T-helper 17 cell (primary cell): ENCODE measurements at places on chromosomes 4 and X.

GRCh38 chrX:16750136-16750535 lies 30.7 kb downstream of the SYAP1 start:
- no peak for DNase-seq

DNA sequence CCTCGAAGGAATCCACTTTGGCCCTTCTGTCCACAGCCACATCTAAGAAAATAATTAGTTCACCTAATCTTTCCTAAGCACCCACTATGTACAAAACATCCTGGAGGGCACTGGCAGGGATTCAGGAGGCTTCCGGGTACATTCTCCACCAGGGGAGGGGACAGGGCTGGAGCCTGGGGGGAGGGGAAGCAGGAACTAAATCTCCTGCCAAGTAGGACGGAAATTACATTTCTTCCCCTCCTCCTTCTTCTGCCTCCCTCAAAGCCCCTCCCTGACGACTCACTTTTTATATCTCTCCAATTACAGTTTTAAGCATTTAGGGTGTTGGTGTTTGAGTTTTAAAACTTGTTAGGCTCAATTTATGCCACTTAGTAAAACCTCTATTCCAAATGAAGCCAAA lies 203.1 kb downstream of the BCOR start:
- DNase-seq: no peak

- DNase-seq: no peak
Observed at GRCh38 chr4:159017323-159018026, 85.4 kb upstream of the RAPGEF2 start.

DNA sequence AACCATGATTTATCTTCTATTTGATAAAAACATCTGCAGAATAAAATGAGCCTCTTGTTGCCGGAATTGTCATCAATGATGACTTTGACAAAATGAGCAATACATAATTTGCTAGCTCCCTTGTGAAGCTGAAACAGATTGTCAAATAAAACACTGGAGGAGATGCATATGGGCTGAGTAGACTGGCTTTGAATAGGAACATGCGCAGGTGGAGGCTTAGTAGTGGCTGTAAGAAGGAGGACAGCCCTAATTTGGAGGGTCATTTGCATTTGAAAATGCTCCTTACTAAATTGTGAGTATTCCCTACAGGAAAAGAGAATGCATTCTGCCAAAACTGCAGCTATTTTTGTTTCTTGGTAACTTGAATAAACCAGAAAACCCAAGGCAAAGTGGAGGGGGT lies 329.1 kb downstream of the PPARGC1A start:
- DNase-seq: no peak

GRCh38 chr4:25760518-25761157 lies 102.2 kb downstream of the SEL1L3 start:
- no peak for DNase-seq

GRCh38 chr4:170145120-170145519 lies 55.4 kb upstream of the AADAT start:
- no peak for DNase-seq

GRCh38 chr4:41665636-41666207 lies 82.8 kb downstream of the PHOX2B start:
- DNase-seq: no peak

GRCh38 chr4:109094056-109094455 lies 208.4 kb downstream of the COL25A1 start:
- no peak for DNase-seq

DNA sequence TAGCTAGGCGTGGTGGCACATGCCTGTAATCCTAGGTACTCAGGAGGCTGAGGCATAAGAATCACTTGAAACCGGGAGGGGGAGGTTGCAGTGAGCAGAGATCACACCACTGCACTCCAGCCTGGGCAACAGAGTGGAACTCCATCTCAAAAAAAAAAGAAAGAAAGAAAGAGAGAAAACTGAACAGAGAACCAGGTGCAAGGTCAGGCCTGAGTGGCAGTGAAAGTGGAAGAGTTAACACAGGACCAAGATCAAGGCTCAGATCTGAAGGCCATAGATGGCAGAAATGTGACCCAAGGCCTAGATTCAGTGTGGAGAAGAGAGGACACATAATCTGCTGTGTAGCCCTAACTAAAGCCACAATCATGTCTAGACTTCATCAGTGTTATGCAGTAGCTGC lies 4.9 kb upstream of the ZNF630 start:
- DNase-seq: no peak

DNA sequence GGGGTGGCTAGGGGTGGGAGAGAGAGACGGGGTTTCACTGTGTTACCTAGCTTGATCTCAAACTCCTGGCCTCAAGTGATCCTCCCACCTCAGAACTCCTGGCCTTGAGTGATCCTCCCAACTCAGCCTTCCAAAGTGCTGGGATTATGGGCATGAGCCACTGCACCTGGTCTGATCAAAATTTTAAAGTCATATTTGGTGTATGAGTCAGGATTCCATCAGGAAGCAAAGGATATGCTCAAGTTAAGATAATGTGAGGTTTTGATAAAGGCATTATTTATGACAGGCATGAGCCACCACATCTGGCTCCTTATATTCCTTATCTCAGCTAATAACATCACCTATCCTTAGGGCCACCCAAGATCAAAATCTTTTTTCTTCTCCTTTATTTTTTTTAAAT lies 182.0 kb downstream of the SLC4A4 start:
- no peak for DNase-seq

DNA sequence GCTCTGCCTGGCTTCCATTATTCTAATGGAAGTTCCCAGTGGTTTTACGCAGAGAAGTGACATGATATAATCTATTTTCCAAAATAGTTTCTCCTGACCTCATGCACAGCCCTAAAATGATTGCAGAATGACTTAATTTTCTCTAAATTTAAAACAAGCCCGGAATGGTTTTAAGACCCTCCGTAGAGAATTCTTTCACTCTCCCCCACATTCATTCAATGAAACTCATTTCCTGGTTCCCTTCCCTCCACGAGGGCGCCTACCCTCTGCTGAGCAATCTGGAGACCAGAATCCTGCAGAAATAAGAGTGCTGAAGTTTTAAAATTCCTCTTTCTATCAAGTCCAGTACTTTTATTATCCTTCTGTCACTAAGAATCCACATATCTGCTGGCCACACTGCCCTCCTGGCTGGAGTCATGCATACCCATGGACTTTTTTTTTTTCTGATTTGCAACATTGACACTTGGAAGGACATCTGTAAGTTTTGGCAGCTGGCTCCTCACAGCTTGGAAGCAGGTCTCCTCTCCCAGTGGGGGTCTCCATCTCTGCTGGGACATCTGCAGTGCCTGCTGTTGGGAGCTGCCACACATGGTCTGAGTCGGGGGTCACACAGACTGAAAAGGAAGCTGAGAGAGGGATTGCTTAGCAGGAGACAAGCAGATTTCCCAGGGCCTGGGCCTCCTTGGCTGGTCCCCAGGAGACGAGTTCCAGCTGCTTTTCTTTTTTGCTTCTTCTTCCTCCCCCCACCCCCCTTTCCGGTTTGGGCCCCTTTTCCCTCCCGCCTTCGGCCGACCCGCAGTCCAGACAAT lies 86.1 kb downstream of the SOWAHB start:
- no peak for DNase-seq

- DNase-seq: no peak
Observed at GRCh38 chr4:187370918-187371317, 624.7 kb upstream of the ZFP42 start.

DNA sequence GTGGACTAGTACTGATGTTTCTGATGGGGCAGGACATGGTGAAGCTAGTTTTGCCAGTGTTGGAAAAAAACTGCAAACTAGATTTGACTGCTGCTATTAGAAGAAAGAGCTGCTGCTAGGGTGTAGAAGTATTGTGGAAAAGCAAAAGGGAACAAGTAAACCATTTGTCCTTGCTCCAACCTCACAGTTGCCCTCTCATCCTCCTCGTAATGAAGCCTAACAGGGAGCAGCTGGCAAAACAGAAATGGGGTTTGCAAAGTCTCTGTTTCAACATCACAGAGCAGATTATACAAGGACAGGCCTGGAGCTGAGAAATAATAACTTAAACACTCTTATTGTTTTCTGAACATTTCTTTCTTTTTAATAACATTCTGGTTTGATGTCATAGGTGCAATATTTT lies 346.2 kb downstream of the MAGEB5 start:
- DNase-seq: no peak

GRCh38 chrX:149453030-149453429 lies 52.1 kb downstream of the IDS start:
- DNase-seq: no peak

GRCh38 chr4:156475322-156475721 lies 496.3 kb downstream of the PDGFC start:
- no peak for DNase-seq

DNA sequence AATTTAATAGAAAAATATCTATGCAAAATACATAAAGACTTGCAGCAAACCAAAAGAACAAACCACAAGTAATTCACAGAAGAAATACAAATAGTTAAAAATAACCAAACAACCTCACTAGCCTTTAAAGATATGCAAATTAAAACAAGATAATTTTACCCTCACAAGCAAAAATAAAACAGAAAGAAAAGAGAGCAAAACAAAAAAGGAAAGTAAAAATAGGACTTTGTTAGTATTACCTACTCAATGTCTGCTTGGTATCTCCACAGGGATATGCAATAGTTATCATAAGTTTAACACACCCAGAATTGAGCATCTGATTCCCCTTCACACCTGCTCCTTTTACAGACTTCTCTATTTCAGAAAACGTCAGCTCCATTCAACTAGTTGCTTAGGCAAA lies 737.5 kb upstream of the MAGEB2 start:
- no peak for DNase-seq

GRCh38 chr4:102586002-102586643 lies 85.0 kb downstream of the NFKB1 start:
- DNase-seq: no peak

DNA sequence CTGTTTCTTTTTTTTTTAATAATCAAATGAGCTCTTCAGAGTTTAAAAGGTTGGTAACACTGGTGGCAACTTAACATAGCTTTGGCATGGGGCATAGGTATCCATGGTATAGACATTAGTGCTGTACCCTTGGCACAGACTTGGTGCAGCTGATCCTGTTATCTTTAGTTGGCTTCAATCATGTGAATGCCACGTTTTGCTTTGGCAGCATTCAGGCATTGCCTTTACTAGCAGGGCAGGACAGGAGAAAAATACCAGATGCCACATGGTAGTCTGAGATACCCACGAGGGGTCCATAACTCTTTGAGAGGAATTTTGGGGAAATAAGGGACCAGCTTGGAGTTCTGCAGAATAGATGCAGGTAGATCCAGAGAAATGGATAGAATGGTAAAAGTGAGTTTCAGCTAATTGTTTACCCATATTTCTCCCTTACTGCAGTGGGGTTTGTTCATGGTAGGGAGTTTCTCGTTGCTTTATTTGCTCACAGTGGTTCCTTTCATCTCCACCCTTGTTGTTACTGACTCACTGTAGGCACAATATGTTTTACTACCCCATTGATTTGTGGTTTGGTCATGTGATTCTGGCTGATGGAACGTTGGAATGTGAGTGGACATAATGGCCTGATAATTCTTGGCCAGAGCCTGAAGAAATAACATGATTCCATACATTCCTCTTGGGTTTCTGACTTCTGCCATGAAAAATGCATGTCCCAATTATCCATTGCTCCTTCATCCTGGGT lies 342.7 kb downstream of the GLUD2 start:
- DNase-seq: no peak

GRCh38 chr4:25875281-25875745 lies 12.5 kb upstream of the SEL1L3 start:
- no peak for DNase-seq

GRCh38 chr4:79682161-79682560 lies 274.1 kb upstream of the GK2 start:
- no peak for DNase-seq

GRCh38 chr4:187883836-187884475 lies 111.6 kb upstream of the ZFP42 start:
- DNase-seq: no peak

GRCh38 chr4:155639704-155640523 lies 26.7 kb upstream of the GUCY1A1 start:
- DNase-seq: no peak

DNA sequence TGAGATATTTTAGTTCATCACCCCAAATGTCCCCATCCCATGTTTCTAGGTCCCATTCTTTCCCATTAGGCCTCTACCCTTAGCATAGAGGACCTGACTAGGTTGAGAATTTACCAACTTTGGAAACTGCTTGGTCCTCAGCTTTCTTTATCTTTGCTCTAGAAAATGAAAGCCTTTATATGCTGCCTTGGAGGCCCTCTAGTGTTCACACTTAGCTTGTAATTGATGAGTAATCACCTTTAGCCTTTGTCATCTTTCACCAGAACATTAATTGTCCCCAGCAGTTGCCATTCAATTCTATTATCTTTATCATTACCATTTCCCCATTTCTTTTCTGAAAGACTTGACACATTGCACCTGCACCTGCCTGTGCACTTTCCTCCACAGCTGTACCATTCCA lies 589.2 kb upstream of the NR3C2 start:
- no peak for DNase-seq

- DNase-seq: no peak
Observed at GRCh38 chr4:147480891-147481576, at the start of gene EDNRA. EDNRA (plus strand) TSS chr4:147481097; CDS start chr4:147485682, 4,585 bp downstream.

- no peak for DNase-seq
Observed at GRCh38 chr4:175745329-175745728, 66.7 kb downstream of the GPM6A start.

DNA sequence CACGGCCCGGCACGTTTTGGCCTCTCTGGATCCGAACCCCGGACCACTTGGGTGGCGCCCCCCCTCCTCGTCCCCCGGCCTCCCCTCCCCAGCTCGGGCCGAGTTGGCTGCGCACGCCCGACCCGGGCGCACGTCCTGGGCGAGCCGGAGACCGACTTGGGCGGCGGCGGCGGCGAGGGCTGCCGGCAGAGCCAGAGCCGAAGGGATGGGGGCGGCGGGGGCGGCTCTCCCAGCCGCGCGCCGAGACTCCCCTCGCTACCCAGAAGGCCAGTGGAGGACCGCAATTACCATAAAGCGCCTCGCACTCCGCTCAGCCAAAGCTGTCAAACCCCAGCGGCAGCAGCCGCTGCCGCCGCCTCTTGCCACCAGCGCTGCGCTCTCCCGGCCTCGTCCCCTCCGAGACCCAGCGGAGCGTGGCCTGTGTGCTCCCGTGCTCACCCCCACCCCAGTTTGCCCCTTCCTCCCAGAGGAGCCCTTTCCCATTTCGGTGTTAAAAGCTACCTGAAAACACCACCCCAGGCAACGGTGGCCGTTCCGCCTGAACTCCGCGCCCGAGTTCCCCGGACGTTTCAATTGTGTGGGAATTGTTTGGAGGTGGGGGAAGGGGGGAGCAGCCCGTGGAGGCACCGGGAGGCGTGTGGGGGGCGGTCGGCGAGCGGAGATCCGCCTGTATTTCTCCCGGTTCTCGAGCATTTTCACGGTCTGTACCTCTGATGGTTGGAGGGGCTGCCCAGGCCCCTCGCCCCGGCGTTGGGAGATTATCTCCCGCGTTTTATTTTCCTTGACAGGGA lies 701 bp upstream of the BCOR start:
- DNase-seq: peak; percentile 40

DNA sequence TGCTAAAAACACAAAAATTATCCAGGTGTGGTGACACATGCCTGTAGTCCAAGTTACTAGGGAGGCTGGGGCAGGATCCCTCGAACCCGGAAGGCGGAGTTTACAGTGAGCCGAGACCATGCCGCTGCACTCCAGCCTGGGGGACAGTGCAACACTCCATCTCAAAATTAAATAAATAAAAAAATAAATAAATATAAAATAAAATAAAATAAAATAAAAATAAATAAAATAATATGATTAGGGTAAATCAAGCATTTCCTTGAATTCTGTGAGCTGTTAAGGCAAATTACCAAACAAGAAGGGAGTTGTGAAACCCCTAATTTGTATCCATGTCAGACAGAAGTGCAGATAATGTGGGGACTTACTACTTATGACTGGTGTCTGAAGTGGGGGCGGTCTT lies 1928.9 kb upstream of the IGFBP7 start:
- no peak for DNase-seq

GRCh38 chr4:44257461-44257860 lies 191.1 kb downstream of the KCTD8 start:
- no peak for DNase-seq
